IMR-90 (cell line): ENCODE measurements at places on chromosomes 16 and 17. TPM values are rescaled to one million over a fixed set of nuclear protein-coding genes. Genes with fewer than 3 reads are reported as not detected.

- H3K27ac ChIP-seq = no peak overlapping the region
- H3K4me3 ChIP-seq = peak overlapping the region; percentile 49
- H3K36me3 ChIP-seq = no peaks in the 10 kb centered on the region
- DNase-seq = peak; percentile 49
- H3K27me3 ChIP-seq = peaks cover 17% of the 10 kb centered on the region
Observed at GRCh38 chr16:66406534-66407221, 20.4 kb upstream of the BEAN1 start.

DNA sequence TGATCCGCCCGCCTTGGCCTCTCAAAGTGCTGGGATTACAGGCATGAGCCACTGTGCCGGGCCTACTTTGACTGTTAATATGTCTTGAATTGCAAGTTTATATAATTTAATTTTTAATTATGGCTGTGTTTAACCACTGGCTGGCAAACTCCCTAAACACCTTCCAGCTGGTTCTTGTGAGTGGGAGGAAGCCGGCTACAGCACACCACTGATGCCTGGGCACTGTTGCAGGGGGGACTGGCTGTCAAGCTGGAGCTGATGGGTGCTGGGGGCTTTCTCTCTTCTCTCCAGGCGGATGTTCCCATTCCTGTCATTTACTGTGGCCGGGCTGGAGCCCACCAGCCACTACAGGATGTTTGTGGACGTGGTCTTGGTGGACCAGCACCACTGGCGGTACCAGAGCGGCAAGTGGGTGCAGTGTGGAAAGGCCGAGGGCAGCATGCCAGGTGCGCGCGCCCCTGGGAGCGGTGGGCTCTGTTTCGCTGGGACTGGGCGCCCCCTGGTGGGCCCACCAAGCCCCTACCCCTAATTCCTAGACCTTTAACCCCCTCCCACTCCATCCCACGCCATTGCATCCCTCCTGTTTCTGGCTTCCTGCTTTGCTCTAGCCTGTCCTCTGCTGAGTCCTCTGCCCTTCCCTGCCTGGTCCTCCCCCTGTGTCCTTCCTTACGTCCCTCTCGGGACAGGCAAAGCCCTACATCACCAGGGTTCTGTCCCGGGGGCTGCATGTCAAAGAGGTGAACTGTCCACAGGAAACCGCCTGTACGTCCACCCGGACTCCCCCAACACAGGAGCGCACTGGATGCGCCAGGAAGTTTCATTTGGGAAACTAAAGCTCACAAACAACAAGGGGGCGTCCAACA, 9.5 kb downstream of the TBX21 start:
- DNase-seq = no peak
- no peaks in the 10 kb centered on the region for H3K36me3 ChIP-seq
- H3K27me3 ChIP-seq = peaks cover 56% of the 10 kb centered on the region

Gene KRTAP4-4
- total RNA-seq = not detected in 2 replicates

DNA sequence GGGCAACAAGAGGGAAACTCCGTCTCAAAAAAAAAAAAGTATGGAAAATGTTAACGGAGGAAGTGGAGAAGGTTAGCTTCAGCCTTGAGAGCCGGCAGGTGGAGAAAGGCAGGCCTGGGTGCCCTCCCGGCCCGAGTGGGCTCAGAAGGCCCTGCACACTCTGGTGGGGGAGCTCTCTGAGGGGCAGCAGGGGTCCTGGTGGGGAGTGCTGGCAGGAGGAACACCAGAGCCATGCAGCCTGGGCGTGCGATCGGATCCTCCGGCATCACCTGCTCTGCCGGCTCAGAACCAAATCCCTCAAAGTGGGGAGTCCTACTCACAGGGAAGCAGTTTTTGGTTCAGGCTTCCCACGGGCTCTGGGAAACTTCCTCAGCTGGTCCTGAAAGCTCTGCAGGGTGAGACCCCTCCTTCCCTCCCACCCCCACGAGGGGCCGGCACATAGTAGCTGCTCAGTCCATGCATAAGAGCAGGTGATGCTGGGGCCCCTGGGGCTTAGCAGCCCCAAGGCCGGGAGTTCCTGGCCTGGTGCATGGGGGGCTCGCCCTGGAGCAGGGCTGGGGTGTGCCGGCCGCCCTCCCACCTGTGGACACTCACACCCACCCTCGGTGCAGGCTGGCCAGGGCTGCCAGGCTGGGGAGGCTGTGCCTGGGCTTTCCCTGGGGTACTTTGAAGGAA, 1.2 kb downstream of the FN3K start:
- no peak for DNase-seq
- no peak overlapping the region for H3K27ac ChIP-seq
- no peaks in the 10 kb centered on the region for H3K27me3 ChIP-seq
- H3K36me3 ChIP-seq = peaks cover 18% of the 10 kb centered on the region
- no peak overlapping the region for H3K4me3 ChIP-seq

Gene UBALD1
- 1.3 and 1.9 TPM in 2 replicates for total RNA-seq

- H3K27me3 ChIP-seq = no peaks in the 10 kb centered on the region
- no peak overlapping the region for H3K27ac ChIP-seq
- DNase-seq = no peak
- H3K4me1 ChIP-seq = no peaks in the 10 kb centered on the region
Observed at GRCh38 chr17:36503456-36504155, 17.1 kb downstream of the ZNHIT3 start.

Gene HOXB4
- 1.9 and 2.0 TPM in 2 replicates for total RNA-seq

- DNase-seq = no peak
- H3K36me3 ChIP-seq = no peaks in the 10 kb centered on the region
- peaks cover 12% of the 10 kb centered on the region; the same call in 1 of the 2 replicates for H3K4me1 ChIP-seq
- no peak overlapping the region for H3K4me3 ChIP-seq
Observed at GRCh38 chr17:50539762-50540559, 7.0 kb upstream of the SPATA20 start.

DNA sequence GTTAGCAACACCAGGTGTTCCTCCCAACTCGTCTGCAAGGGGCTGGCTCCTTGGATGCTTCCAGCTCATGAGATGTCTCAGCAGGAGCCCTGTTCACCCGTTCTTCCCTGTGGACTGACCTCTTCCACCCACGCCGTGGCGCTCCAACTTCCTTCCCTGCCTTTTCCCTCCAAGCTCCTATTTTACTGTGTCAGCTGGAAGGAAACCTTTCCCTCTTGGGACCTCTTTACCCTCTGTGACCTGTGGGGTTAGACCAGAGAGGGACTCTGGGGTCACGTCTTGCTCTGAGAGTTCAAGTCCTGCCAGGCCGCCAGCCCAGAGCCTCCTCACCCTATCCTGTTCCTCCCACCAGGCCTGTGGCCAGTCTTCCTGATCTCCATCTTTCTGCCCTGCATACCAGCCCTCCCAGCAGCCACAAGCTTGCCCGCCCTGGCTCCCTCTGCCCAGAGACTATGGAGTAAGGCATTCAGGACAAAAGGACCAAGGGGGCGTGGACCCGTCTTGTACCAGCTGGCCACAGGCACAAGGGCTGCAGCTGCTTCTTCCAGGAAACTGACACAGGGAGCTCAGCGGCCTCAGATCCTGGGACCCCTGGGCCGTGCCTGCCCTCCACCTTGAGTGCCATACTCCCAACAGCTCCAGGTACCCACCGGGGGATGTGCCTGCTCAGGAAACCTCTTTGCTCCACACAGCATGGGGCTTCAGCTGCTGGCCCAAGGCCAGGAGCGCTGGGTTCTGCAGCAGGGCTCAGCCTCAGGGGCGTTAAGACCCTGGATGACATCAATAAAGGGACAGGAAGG, 3.0 kb downstream of the PAQR4 start:
- no peak overlapping the region for H3K4me3 ChIP-seq
- H3K4me1 ChIP-seq = peaks cover 3% of the 10 kb centered on the region; the same call in 1 of the 2 replicates
- DNase-seq = no peak
- H3K27ac ChIP-seq = no peak overlapping the region
